Ascending aorta (tissue), 2 donors: ENCODE measurements at places on chromosomes 2 and 18. TPM values are rescaled to one million over a fixed set of nuclear protein-coding genes. Genes with fewer than 3 reads are reported as not detected.

The NYAP2 gene
- not detected for total RNA-seq

The LYPD1 gene
- not detected for total RNA-seq

The NPPC gene
- not detected for total RNA-seq

The SULT1C2 gene
- not detected for total RNA-seq

The TMEM247 gene
- total RNA-seq, result not detected

The CD8B2 gene
- total RNA-seq, result not detected

The SULT1C4 gene
- total RNA-seq, result 11.0 TPM

The MERTK gene
- 11.1 TPM for total RNA-seq

The BABAM2 gene
- total RNA-seq, result 19.6 TPM

The SS18 gene
- 31.0 TPM for total RNA-seq

The VAMP5 gene
- total RNA-seq, result 114 TPM

DNA sequence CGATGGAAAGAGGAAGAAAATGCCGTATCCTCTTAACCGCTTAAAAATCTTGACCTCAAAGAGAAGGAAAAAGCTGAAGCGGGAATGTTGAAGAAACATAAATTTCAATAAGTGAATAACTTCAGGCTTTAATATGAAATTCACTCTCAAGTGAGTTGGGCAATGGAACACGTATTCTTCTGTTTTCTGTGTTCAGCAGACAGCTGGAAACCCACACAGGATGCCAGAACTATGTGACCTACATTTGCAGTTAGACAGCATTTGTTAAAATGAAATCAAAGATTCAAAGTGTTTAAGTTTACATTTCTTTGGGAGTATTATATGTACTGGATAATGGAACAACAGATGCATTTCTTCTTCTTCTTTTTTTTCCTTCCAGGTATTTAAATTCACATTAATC is 80.5 kb upstream of the SPATS2L start:
- no peak for DNase-seq

GRCh38 chr18:37452682-37453385 is 112.8 kb downstream of the CELF4 start:
- no peak for DNase-seq

GRCh38 chr2:186695081-186695756 is 1.4 kb downstream of the FAM171B start:
- no peak for DNase-seq

- DNase-seq, result no peak
Measured at GRCh38 chr2:60104514-60105505, 448.6 kb downstream of the BCL11A start.

GRCh38 chr2:203301667-203302066 is 26.5 kb upstream of the ABI2 start:
- no peak for DNase-seq

- DNase-seq, result no peak
Measured at GRCh38 chr2:105748566-105748965, 3.9 kb downstream of the NCK2 start.

- DNase-seq, result no peak
Measured at GRCh38 chr2:20665243-20666004, 1.5 kb upstream of the GDF7 start.

DNA sequence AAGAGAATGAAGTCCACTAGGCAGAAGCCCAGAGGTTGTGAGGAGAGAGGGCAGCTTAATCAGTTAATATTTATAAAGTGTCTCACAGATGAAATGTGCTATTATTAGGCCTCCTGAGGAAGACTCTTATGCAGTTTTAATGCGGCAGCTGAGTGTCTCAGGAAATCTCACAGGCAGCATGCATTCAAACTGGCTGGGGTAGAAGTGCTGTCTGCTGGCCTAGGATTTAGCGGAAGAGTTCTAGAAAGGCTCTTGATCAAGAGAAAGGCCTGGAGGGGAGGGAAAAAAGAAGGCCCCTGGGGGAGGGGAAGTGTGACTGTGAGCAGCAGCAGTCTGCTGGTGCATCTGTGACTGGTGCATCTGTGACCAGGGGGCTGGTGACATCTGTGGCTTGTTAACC is 133.0 kb downstream of the FSHR start:
- no peak for DNase-seq

- no peak for DNase-seq
Measured at GRCh38 chr18:27428120-27428519, 243.0 kb upstream of the CHST9 start.

GRCh38 chr2:193446967-193447366 is 1252.2 kb upstream of the TMEFF2 start:
- DNase-seq, result no peak

- no peak for DNase-seq
Measured at GRCh38 chr2:55732854-55733253, 39.2 kb upstream of the PNPT1 start.

- no peak for DNase-seq
Measured at GRCh38 chr2:41771710-41772109, 276.1 kb upstream of the PKDCC start.

DNA sequence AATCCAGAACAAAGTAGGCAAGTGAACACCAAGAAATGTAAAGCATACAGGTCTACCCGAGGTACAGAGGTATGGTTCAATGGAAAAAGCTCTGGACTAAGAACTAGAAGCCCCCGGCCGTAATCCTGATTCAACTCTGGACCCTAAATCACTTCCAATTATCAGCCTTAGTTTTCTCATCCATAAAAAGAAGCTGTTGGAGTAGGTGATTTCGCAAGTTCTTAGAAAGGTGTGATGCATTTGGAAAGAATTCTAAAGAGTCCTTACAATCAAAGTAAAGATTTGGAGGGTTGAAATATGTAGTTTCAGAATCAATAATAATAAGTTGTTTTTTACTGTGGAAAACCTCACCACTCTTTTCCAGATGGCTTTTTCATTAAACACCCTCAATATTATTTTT is 622.1 kb upstream of the ID2 start:
- no peak for DNase-seq

DNA sequence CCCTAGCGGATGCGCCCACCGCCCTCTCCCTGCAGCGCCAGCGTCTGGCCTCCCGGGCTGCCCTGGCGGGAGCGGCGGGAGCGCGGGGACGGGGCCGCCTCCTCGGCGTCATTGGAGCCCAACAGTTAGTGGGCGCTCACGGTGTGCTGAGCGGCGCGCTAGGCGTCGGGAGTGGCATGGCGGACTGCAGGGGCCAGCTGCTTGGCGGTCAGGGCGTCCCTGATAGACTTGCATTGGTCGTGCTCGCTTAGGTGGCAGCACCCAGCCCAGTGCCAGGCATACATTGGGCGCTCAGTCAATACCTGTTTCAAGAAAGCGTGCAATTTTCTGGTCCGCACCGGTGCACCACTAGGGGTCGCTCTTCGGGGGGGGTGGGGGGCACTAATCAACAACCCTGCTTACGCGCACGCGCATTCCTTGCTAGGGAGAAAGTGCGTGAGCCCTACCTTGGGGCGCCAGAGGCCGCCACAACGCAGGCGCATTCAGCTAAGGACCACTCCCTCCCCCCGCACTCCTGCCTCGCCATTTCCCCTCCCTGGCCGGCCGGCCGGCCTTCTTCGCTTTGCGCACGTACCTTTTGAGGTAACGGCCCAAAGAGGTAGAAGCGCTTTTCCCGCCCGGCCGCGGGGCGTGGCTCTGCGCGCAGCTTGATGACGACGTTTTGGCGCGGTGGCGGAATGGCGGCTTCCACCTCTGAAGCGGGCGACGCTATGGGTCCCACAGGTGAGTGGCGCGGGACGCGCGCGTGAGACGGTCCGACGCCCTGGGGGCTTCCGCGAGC is 411 bp upstream of the MZT2A start:
- peak; percentile 89 for DNase-seq

- peak; percentile 57 for DNase-seq
Measured at GRCh38 chr2:23414871-23415270, 29.9 kb downstream of the KLHL29 start.

- no peak for DNase-seq
Measured at GRCh38 chr2:127134833-127135830, 28.2 kb upstream of the BIN1 start.

GRCh38 chr2:188330316-188331053 is 38.8 kb downstream of the GULP1 start:
- DNase-seq, result no peak

- no peak for DNase-seq
Measured at GRCh38 chr18:63145851-63146555, 173.6 kb downstream of the BCL2 start.

DNA sequence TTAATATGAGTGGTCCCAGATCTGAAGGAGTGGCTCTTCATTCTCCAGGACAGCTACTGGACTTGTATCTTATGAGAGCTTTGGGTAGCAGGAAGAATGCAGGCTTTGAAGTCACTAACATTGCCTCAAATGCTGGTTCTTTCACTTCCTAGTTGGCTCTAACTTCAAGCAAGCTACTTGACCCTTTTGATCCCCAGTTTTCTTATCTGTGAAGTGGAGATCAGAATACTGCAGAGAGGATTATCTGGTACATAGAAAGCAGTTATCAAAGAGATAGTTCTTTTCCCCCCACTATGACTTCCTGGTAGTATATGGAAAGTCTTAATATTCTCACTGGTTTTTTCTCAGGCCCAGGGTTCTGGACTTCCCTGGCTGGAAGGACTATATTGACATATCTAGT is 3.4 kb upstream of the PLCL1 start:
- DNase-seq, result no peak

DNA sequence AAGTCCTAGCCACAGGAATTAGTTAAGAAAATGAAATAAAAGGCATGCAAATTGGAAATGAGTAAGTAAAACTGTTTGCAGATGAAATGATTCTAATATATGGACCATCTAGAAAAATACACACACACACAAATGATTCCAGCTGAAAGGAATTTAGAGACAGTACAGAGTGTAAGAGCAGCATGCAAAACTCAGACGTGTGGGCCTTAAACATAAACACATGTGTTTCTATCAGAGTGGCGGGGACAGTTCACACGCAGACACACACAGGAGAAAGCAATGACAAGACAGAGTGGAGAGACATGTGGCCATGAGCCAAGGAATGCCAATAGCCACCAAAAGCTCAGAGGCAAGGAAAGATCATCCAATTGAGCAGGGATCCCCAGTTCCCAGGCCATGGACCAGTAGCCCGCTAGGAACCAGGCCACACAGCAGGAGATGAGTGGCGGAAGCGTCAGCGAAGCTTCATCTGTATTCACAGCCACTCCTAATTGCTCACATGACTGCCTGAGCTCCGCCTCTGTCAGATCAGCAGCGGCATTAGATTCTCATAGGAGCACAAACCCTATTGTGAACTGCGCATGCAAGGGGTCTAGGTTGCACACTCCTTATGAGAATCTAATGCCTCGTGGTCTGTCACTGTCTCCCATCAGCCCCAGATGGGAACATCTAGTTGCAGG is 155.4 kb downstream of the ARL4C start:
- no peak for DNase-seq

- no peak for DNase-seq
Measured at GRCh38 chr2:129877795-129878775, 101.4 kb upstream of the RAB6C start.

- DNase-seq, result no peak
Measured at GRCh38 chr2:150090031-150090430, 397.4 kb downstream of the RND3 start.

DNA sequence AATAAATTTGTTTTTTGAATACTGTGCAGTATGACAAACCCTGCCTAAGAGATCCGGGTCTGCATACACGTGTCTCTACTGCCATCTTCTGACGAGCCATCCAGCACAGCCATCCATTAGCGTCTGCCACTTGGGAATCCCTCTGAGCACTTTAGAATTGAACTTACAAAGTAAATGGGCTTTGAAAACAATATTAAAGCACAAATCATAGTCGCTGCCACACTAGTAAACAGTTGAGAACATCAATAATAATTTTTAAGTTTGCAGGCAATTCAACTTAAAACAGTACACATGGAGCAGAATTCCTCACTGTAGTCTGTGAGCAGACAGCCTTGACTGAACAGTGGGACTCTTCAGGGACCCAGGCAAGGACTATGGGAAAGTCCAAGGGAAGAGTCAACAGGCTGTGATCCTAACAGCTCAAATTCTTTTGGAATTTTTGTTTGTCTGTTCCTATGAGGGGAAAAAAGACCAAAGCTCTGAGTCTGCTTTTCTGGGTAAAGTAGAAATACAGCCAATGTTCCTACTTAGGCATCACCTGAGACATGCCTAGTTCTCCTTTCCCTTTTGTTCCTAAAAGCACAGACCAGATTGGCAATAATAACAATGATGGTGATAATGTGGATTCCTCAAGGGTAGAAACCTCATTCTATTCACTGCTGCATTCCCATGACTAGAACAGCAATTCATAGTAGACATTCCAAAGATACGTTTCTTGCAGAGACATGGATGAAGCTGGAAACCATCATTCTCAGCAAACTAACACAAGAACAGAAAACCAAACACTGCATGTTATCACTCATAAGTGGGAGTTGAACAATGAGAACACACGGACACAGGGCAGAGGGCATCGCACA is 92.9 kb downstream of the MREG start:
- no peak for DNase-seq

GRCh38 chr2:171411791-171412483 is 21.9 kb downstream of the METTL8 start:
- DNase-seq, result no peak

DNA sequence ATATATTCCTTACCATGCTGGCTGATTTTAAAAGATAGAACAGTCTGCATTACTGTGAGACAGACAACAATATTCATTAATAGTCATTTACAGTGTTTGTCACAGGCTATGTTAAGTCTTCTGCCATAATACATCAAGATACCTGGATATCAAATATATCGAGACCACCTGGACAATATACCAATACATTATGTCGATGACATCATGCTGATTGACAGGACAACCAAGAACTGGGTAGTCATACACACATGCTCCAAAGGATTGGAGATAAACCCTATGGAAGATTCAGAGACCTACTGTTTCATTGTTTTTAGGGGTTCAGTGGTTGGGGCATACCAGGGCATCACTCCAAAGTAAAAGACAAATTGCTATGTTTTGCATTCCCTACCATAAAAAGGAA is 26.5 kb upstream of the SMCHD1 start:
- DNase-seq, result no peak

- no peak for DNase-seq
Measured at GRCh38 chr2:15884790-15885189, 55.6 kb upstream of the MYCN start.

- no peak for DNase-seq
Measured at GRCh38 chr2:28568533-28568932, 72.7 kb downstream of the PLB1 start.

DNA sequence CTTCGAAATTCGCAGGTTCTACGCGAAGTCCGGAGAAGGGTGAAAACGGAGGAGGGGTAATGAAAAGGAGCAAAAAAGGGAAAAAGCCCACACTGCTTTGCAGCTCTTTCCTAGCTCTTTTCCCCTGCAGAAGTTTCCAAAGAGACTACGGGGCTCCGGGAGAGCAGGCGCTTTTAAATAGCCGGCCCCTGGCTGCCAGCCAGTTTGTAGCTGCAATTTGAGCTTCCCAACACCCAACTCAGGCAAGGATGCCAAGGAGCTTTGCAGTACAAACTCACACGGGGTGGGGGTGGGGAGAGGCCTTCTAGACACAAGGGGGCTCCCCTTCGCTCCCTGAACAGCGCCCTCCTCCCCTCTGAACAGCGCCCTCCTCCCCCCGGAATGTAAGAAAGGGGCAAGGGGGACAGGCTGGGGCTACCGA is at the start of gene IGFBP5:
Gene IGFBP5, minus strand, starts transcription at position 149 of the 421 bp plus-strand sequence. CDS start 774 bp downstream, outside the sequence.
- DNase-seq, result no peak

DNA sequence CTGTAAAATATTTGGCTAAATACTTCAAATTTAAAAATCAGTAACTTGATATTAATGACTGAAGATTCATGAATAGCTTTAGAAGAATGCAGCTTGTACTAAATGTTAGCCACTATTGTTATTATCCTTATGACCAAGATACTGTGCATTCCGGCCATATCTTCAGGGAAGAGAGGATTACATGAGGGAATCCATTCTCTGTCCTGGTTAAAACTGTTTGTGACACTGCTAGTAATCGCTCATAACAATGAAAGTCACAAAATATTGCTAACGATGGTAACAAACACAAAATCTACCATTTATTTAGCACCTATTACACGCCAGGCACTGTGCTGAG is 217.7 kb downstream of the PRKCE start:
- no peak for DNase-seq

GRCh38 chr2:190050001-190050400 is 12.5 kb downstream of the MSTN start:
- DNase-seq, result no peak
